ENCODE measurements at places on chromosomes 5 and 9. TPM values are rescaled to one million over a fixed set of nuclear protein-coding genes. Genes with fewer than 3 reads are reported as not detected.

The OSMR gene
- total RNA-seq, result 103 TPM

The SLC6A7 gene
- total RNA-seq, result not detected

The SV2C gene
- total RNA-seq, result 4.9 TPM

The PCDHGB4 gene
- 9.0 TPM for total RNA-seq

The ERGIC1 gene
- total RNA-seq, result 87.3 TPM

DNA sequence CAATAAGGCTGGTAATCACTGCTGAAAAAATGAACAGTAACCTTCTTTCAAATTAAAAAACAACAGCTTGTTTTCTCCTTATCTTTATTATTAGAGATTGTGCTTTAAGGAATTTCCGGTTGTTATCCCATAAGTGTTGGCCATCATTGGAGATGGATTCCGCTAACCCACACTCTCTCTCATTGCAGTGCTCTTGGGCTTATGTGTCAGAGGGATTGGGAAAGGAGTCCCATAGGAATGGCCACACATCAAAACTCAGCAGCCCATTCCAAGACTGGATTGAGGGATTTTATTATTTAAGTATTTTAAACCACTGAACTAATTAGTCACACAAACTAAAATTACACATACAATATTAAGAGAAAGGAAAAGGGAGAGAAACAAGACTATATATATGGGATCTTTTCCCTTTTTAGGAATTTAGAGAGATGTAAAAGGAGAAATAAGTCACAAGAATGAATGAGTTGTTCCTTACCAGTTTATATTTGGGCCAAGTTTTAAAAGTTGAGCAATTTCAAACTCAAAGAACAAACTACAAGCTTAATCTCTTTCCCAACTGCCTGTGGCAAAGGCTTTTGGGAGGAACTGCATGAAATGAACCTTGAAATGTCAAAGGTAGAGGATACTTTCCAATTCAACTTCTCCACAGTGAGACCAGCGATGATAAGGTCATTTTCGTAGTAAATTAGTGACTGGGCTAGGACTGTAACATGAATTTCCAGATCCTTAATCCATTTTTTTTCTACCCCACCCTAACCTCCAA lies 2.4 kb downstream of the SPINK6 start:
- DNase-seq, result no peak

DNA sequence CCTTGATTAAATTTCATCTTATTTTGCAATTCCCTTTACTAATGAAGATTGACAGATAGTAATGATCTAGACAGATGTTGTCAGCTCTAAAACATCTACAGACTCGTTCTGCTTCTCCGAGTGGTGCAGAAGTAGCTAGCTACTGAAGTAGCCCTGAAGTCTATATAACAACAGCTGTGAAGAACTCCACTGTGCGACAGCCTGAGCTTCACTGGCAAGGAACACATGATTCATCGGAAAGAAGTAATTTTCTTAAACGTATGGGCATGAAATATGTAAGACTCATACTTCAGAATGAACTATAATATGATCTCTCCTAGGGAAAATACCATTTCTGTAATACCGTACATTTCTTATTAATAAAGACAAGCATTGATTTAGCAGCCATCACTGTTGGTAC lies 96.2 kb downstream of the TRPM3 start:
- no peak for DNase-seq

GRCh38 chr5:39599721-39600431 lies 175.1 kb upstream of the DAB2 start:
- no peak for DNase-seq

- no peak for DNase-seq
These were observed 149.4 kb upstream of the TARS1 start for GRCh38 chr5:33291216-33292000.

DNA sequence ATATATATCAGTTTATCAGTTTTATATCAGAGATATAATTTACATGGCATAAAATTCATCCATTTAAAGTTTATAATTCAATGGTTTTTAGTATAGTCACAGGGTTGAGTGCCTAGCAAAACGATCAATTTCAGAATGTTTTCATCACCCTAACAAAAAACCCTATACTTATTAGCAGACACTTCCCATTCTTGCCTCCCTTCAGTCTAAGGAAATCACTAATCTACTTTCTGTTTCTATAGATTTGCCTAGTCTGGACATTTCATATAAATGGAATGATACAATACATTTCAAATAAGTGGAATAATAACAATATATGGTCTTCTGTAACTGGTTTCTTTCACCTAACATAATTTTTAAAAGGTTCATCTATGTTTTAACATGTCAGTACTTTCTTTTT lies 9.6 kb upstream of the LNPEP start:
- DNase-seq, result no peak

DNA sequence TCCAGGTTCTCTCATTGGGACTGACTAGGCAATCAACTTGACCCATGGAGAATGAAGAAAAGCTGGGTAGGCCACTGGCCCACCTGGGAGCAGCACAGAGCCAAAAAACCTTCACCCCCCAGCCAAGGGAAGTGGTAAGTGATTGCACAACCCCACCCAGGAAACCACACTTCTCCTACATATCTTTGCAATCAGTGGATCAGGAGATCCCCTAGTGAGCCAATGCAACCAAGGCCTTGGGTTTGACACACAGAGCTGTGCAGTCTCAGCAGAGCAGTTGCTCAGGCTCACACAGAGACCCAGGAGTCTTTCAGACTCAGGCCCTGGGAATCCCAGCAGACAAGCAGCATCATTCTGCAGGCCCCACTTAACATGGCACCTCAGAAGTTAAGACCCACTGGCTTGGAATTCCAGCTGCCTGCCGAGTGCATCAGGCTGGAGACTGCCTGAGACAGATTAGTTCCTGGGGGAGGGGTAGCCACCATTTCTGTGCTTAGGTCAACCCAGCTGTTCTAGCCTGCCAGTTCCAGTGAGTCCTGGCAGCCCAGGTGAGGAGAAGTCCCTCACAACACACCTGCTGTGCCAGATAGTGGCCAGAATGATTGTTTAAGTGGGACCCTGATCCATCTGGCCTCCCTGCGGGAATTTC lies 136.4 kb downstream of the SAXO1 start:
- DNase-seq, result no peak

- DNase-seq, result no peak
These were observed 354.6 kb downstream of the ARRDC3 start for GRCh38 chr5:91028499-91028956.

- no peak for DNase-seq
These were observed 241.8 kb downstream of the FANCC start for GRCh38 chr9:95075700-95076099.

GRCh38 chr5:114789773-114790402 lies 379.8 kb downstream of the TRIM36 start:
- DNase-seq, result no peak
